ENCODE measurements at places on chromosomes 12 and 14.

DNA sequence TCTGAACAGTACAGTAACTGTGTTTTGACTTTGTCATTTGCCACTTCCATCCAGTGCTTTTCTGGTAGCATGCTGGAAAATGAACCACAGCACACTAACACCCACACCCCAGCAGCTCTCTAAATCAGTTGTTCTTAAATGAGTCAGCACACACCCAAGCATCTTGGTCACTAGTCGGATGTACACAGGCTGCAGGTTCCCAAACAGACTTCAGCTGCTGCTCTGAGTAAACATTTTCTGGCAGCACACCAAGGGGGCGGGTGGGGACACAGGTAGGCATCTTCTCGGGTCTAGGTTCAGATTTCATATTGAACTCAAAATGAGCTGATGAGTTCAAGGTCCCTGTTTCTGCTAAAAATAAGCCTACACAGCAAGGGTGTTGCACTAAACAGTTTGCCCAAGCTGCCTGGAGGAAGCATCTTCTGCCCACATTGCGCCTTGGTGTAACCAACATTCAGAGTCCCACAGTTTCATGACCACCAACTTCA, 39.8 kb downstream of the IFNG start:
- no peak for DNase-seq

GRCh38 chr14:45976001-45976400, 675.6 kb downstream of the RPL10L start:
- no peak for DNase-seq

- no peak for DNase-seq
Observed at GRCh38 chr14:36067428-36068187, 108.9 kb downstream of the PTCSC3 start.

DNA sequence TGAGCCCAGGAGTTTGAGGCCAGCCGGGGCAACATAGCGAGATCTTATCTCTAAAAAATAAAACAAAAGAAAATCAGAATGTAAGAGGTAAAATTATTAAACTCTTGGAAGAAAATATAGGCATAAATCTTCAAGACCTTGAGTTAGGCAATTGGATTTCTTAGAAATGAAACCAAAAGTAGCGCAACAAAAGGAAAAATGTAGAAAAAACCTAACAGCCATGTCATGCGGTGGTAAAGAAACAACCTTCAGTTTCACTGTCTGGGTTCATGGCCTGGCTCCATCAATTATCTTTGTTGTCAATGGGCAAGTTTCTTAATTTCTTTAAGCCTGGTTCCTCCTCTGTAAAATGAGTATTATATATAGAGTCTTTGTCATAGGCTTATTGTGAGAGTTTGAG, 5.6 kb upstream of the GCH1 start:
- no peak for DNase-seq

Measured in OCI-LY7 (cell line).